Ovary (tissue), 10 donors: ENCODE measurements at places on chromosomes 2 and 18. TPM values are rescaled to one million over a fixed set of nuclear protein-coding genes. Genes with fewer than 3 reads are reported as not detected.

- no peak for DNase-seq
Measured at GRCh38 chr18:11134940-11135339, 14.4 kb downstream of the PIEZO2 start.

DNA sequence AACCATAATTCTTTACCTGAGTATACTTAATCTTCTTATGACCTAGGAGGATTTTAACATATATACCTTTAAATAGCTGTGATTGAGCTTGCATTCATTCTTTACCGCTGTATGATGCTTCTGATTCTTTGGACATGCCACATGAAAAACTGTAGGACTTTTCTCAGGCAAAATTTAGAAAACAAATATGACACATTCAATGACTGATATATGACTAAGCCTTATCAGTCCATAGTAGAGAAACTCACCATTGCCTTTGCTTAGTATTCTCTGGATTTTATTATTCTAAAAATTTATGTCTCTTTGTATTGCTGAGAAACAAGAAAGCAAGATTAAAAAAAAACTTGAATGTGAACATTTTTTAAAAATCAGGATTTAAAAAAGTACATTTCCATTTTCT, 3.7 kb downstream of the FAM171B start:
- DNase-seq: no peak

Gene IGFBP5
- 3,214 TPM for total RNA-seq

DNA sequence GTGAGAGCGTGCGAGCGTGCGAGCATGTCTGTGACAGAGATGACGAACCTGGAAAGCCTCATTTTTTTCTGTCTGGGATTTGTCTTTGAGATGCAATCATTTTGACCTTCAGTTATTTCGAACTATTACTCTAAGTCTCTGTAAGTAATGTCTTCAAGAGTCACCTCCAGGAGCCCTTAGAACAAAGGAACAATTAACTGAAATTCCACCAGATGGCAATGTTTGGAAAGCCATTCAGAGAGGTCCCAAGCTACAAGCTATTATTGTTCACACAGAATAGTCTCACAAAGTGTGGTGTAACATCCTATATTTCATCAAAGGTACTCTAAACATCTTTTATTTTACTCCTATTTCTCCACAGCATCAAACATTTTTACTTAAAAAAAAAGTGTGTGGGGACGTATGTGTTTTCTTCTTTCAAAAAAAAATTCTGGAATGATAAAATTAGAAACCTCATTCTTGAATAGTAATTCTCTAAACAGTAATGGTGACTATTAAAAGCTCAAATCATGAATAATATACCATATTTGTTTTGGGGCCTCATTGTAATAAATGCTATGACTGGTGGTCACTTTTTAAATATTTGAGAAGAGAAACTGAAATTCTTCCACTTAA, 35.1 kb upstream of the MAPRE2 start:
- no peak for DNase-seq

DNA sequence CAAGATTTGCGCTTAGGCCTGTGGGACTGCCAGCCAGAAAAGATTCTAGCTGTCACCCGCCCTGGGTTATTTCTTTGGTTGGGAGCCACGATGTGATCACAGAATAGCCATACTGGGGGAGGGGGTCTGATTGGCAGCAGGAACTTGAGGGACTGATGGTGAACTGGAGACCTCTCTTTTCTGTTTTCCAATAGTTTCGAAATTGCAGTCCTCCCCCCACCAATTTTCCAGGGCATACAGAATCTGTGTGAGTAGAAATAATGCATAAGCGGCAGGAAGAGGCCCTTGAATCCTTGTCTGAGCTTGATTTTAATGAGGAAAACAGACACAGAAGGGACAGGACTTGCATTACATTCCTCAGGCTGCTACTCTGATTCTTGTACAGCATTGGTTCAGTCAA, 2.2 kb upstream of the POLR2D start:
- DNase-seq: no peak

- no peak for DNase-seq
Measured at GRCh38 chr2:164760179-164760578, 81.4 kb downstream of the COBLL1 start.

Gene EXOC6B
- 67.8 TPM for total RNA-seq

- no peak for DNase-seq
Measured at GRCh38 chr2:23127465-23127864, 257.5 kb upstream of the KLHL29 start.

GRCh38 chr2:212547716-212548454, 9.3 kb upstream of the ERBB4 start:
- no peak for DNase-seq

Gene ALKAL2
- total RNA-seq: 88.2 TPM

Gene TLX2
- not detected for total RNA-seq

- no peak for DNase-seq
Measured at GRCh38 chr18:77140030-77140429, 7.4 kb upstream of the MBP start.

Gene CCBE1
- 43.9 TPM for total RNA-seq

- no peak for DNase-seq
Measured at GRCh38 chr18:12362473-12363174, 14.4 kb downstream of the AFG3L2 start.

DNA sequence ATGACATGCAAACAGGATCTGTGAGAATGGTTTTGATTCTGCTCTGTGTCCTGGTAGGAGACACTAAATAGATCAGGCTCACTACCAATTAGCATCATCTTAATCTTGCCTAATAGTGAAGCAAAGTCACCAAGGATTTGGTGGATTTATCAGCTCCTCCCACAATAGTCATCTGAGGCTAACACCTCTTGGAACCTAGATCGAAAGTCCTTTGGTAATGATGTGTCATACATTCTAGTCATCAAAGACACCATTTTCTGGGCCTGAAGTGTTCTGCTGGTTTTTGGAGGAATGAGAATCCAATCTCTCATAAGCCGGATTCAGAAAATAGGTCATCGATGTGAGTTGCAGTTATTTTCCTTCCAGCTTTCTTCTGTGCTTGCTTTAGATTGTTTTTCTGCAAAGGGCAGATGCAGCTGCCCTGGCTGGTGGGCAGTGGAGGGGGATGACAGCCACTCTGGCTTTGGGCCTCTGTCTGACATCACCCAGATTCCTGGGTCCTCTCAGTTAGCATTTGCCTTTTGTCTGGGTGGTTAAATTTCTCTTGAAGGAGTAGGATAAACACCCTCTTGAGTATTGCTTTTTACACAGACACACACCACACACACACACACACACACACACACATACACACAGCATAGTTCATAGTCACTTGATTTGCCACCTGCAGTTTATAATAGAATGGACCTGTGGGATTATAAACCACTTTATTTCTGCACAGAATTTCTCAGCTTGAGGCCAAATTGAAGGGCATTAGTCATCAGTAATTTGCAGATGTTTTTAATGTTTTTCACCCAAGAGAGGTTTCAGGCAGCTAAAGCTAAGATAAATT, at the start of gene MYO3B:
Gene MYO3B (plus strand): TSS at position 198 of the 832 bp plus-strand sequence. CDS start 141 bp downstream, at position 339.
- no peak for DNase-seq

DNA sequence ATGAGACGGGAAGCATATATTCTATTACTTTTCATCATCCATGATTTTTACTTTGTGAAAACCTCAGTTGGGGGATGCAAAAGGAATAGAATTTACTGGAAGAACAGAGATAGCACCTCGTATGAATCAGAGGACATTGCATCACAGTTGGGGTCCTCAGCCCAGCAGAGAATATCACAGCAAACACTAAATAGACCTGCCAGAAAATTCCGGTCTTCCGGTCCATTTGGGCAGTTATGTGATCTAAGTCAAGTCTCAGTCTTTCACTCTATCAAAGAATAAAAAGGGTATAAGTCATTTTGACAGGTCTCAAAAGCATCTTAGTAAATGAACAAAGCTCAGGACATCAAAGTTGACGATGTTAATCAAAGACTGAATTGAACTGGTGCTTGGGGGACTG, 1100.6 kb downstream of the DPP10 start:
- DNase-seq: no peak

- no peak for DNase-seq
Measured at GRCh38 chr2:29238497-29238896, 123.3 kb downstream of the CLIP4 start.

DNA sequence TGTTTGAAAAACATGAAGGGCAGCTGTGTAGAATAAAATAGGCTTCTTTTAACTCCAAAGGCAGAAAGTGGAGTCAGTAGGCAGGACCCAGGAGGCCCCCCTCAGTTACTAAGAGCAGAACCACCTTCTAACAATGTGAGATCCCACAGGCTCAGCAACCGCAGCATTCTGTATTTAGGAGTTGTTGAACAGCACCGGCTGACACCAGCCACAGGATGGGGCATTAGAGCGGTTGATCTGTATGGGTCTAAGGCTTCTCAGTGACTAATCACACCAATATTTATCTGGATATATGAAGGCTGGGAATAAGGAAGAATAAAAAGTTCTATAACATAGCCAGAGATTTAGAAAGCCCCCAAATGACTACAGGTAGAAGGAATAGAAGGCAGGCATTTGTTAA, 51.7 kb downstream of the MYO5B start:
- DNase-seq: no peak

GRCh38 chr18:46767217-46767616, 10.4 kb upstream of the ST8SIA5 start:
- no peak for DNase-seq

Gene ZNF804A
- not detected for total RNA-seq

Gene GKN1
- not detected for total RNA-seq

Gene IL1RN
- 0.36 TPM for total RNA-seq

DNA sequence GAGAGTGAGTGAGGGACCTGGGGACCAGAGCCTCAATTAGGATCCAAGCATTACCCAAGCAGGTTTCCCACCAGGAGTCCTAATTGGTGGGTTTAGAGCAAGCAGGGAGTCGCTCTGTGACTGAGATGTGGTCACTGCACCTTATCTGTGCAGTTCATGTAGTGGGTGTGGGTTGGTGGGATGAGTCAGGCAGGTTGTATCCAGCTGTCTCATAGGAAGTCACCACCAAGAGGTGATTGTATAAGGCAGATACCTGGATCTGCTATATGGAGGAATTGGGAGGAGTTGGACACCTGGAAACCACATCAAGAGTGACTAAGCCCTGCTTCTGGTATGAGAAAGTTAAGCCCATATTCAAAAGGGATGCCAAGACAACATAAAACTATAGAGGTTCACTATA, 106.8 kb downstream of the ARHGAP28 start:
- no peak for DNase-seq

DNA sequence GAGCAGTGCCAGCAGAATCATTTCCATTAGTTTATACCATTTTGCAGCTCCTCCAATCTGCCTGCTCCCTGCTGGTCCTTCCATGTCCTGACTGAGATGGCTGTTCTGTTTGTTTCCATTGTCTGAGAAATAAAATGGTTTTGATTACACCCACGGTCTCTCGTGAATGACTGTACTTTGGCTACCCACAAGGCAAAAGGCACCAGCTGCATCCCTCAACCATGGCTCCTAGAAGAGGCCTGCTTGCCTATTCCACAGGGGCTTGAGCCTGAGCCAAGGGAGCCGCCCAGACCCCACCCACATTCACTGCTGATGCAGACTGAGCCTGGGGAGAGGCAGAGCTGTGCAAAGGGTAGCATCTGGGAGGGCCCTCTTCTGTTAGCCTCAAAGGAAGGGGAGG, 31.2 kb downstream of the MARCHF4 start:
- no peak for DNase-seq

DNA sequence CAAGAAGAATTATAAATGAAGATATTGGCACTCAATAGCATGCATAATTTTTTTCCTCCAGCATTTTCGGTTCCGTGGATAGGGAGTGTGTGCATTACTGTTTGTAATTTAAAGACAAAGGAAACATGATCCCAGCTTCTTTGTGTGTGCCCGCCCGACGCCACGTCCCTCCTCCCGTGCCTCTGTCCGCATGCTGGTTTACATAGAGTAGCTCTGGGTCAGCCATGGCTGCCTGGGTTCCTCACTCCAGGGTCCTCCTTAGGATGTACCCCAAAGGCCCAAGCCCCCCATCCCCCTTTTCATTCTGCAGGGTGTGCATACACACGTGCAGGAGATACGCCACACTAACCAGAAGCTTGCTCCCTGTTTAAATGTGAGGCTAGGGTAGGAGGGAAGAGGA, 214.7 kb downstream of the KLHL29 start:
- DNase-seq: no peak

GRCh38 chr2:144449028-144449406, 70.9 kb downstream of the ZEB2 start:
- DNase-seq: no peak

- no peak for DNase-seq
Measured at GRCh38 chr2:45283764-45284620, 274.7 kb upstream of the SIX2 start.

Gene TMEM247
- total RNA-seq: not detected

GRCh38 chr18:36107477-36107876, 21.7 kb downstream of the SLC39A6 start:
- DNase-seq: no peak

- DNase-seq: no peak
Measured at GRCh38 chr2:76211991-76212985, 501.6 kb upstream of the GCFC2 start.

DNA sequence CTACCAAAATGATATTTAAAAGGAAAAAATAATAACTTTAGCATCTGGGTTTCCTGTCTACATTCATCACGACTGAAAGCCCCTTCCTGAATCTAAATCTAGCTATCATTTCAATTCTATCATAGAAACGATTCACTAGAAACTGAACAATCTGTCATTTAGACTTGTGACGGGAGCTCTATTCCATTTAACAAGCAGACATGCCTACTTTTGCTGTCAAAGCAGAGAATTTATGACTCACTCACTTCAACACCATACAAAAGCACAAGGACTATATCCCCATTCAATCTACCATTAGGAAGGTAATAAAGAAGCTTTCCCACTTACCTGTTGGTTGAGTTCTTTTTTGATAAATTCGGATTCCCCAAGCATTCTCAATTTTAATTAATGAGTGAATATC, 1072.3 kb downstream of the LRP1B start:
- DNase-seq: no peak

GRCh38 chr2:48508461-48509124, 21.4 kb upstream of the STON1 start:
- DNase-seq: no peak

Gene SRD5A2
- 0.30 TPM for total RNA-seq

- no peak for DNase-seq
Measured at GRCh38 chr2:109526442-109526970, 87.3 kb downstream of the SEPTIN10 start.

Gene C2orf78
- total RNA-seq: not detected

Gene SANBR
- 5.0 TPM for total RNA-seq

- no peak for DNase-seq
Measured at GRCh38 chr18:34970106-34970505, 71.1 kb upstream of the MAPRE2 start.

Gene CD8A
- total RNA-seq: 1.1 TPM

GRCh38 chr2:47236503-47237215, 81.6 kb upstream of the STPG4 start:
- DNase-seq: no peak

Gene COL3A1
- 223 TPM for total RNA-seq

GRCh38 chr2:230203110-230203676, 16.6 kb downstream of the SP110 start:
- no peak for DNase-seq

Gene ATP6V1B1
- not detected for total RNA-seq
